Left ventricle myocardium inferior (tissue), 1 donor: ENCODE measurements at places on chromosomes 3 and 15.

- DNase-seq: no peak
Observed at GRCh38 chr3:196321162-196321561, 3.1 kb upstream of the DYNLT2B start.

DNA sequence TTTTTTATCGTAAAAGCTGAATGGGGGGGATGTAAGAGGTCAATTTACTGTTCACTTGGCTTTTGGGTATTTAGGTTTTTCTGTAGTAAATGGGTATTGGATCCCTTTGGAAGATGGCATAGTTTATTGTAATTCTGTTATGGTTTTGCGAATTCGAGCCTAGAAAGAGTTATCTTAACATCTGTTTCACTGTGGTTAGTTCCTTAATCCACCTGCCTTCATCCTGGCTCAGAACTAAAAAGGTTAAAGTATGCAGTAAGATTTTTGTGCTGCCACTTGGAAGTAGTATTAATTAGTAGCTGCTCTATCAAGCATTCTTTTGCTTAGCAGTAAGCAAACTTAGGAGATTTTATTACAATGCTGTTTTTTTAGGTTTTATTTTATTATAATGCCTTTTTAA lies 62.4 kb downstream of the ARIH1 start:
- no peak for DNase-seq

DNA sequence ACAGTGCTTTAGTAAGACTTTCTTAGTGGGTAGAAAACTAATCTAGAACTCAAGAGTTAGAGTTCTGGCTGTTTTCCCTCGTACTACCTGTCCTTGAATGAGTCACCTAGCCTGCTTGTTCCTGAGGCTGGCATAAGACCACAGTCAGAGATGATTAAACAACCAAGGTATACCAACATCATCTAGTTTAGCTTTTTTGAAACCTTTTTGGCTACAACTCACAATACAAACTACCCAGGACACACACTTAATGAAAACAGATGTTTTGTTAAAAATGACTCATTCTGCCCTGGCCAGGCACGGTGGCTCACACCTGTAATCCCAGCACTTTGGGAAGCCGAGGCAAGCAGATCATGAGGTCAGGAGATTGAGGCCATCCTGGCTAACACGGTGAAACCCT lies 4.6 kb downstream of the MCCC1 start:
- no peak for DNase-seq

GRCh38 chr3:126101521-126101982 lies 17.6 kb upstream of the SLC41A3 start:
- no peak for DNase-seq

- no peak for DNase-seq
Observed at GRCh38 chr15:33031324-33031821, 163.1 kb downstream of the FMN1 start.

DNA sequence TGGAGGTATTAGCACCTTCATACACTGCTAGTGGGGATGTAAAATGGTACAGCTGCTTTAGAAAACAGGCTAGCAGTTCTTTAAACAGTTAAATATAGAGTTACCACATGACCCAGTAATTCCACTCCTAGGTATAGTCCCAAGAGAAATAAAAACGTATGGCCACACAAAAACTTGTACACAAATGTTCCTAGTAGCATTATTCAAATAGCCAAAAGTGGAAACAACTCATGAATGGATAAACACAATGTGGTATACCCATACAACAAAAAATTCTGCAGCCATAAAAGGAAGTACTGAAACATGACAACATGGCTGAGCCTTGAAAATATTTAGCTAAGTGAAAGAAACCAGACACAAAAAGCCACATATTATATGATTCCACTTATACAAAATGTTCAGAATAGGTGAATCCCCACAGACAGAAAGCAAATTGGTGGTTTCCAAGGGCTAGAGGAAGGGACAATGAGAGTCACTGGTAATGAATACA lies 40.8 kb upstream of the KLF13 start:
- DNase-seq: no peak

- no peak for DNase-seq
Observed at GRCh38 chr3:62167566-62168262, 205.6 kb downstream of the FEZF2 start.

- no peak for DNase-seq
Observed at GRCh38 chr3:119401503-119402440, 61.6 kb downstream of the TMEM39A start.

- DNase-seq: no peak
Observed at GRCh38 chr15:67976506-67977073, 77.5 kb upstream of the PIAS1 start.
